ENCODE measurements at places on chromosomes 16 and 17.

GRCh38 chr17:42421507-42422338, 1.3 kb downstream of the CAVIN1 start:
- DNase-seq, result no peak

DNA sequence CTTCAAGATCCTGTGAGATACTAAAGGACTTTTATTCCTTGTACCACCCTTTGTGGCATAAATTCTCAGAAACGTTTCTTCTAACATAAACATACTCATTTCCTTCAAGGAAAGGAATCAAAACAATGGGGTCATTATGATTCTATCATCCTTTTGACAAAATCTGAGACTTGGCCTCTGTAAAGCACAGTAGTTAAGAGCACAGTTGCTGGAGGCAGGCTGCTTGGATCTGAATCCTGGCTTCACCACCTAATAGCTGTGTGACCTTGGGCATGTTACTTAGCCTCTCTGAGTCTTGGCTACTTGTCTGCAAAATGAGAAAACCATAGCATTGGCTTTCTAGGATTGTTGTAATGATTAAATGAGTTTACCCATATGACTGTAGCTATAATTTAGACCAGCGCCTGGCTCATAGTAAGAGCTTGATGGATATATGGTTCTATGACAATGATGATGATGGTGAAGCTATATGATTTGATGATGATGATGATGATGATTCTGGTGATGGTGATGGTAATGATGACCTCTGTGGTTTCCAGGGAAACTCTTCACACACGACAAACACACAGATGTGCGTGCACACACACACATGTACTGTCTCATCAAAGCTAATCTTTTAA, 6.1 kb upstream of the KRT31 start:
- DNase-seq, result no peak

- DNase-seq, result no peak
These were observed 432 bp upstream of the SLC46A1 start for GRCh38 chr17:28406473-28406814.

DNA sequence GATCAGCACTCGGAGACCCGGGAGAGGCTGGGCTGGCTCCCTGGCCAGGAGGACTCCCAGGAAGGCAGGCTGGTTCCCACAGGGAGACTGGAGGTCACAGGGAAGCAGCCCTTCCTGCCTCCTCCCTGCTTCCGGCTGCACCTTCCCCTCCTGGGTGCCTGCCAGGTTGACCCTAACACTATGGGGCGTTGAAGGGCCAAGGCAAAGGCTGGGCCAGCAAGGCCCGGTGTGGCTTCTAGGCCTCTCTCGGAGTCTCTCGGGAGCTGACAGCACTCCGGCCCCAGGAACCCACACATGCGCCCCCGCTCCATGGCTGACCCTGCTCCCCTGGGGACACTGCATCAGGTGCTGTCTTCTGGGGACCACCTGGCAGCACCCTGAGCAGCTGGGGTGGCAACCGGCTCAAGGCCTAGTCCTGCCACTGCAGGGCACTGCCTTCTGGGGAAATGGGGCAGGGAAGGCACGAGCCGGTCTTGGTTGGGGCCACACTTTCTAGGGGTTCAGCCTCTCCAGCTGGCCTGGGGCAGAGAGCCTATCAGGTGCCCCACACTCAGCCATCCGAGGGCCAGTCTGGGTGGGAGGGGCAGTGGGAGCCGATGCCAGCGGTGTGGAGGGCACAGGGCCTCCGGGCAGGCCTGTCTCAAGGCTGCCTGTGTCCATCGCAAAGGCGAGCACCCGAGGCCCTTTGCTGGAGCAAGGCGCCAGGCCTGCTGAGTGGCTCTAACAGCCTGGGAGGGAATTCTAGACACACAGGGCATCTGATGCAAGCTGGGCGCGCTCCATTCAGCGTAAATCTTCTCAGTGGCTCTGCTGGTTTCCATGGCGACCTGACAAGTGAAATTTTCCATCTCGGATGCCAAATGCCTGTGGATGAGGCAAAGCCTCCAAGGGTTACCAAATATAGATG, 5.6 kb upstream of the MTSS2 start:
- DNase-seq, result no peak

DNA sequence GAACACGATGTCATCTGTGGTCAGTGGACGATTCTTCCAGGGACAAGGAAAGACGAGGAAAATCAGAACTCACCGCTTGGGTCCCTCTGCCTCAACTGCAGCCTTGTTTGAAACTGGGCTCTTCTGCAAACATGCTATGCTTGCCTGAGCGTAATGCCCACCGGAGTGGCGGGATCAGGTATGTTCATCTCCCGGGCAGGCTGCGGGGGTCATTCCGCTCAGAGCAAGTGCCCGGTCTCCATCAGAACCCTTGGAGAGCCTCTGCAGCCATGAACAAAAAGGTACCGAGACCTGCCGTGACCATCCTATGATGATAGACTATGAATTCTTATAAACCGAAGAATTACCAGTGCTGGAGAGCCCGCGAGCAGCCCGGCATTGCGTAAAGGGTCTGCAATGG, 64.5 kb upstream of the DNAH17 start:
- no peak for DNase-seq

- no peak for DNase-seq
These were observed 38.5 kb downstream of the MSI2 start for GRCh38 chr17:57294629-57295501.

- no peak for DNase-seq
These were observed 1.9 kb upstream of the CBFB start for GRCh38 chr16:67027046-67027445.

GRCh38 chr16:19689342-19689741, 28.7 kb downstream of the KNOP1 start:
- no peak for DNase-seq

DNA sequence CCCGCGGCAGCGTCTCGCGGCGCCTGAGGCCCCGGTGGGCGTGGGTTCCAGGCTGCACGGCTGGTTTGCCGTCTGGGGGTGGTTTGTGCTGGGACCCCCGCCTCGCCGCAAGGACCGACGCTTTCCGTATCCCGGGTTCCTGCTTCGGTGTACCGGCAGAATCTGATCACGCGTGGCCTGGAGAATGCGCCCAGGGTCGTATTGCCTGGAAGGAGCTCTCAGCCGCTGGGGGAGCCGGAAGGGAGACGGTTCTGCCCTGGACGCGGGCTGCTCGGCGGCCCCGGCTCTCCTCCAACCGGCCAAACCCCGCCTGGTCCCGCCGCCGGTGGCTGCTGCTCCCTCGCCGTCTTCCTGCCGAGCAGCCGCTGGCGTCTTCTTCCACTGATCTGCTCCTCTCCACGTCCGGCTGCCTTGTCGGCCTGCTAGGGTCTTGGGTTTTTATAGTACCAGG, 39.8 kb downstream of the ZNF778 start:
- no peak for DNase-seq
